BJ (cell line): ENCODE measurements at places on chromosomes 3 and 15.
A peak's percentile ranks its signal among the peaks of the same experiment; 100 is the strongest.

GRCh38 chr15:92029767-92030166 is 176.3 kb downstream of the SLCO3A1 start:
- no peak for DNase-seq

GRCh38 chr3:197750858-197751737 is 1.4 kb downstream of the FYTTD1 start:
- no peak for DNase-seq

DNA sequence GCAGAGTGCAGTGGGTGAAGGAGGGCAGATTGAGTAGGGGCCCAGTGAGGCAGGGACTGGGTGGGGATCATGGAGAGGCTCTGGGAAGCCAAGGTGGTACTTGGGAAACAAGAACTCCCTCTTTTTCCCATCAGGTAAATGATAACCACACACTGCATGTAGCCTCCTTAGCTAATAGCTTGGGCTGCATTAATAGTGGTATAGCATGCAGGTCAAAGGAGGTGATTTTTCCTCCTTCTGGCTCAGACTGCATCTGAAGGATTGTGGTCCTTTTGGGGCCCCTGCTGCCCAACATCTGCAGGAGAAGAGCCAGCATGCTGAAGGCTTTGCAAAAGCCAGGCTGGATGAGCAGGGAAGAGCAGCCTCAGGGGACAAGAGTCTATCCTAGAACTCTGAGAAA is 45.4 kb downstream of the PPCDC start:
- no peak for DNase-seq

DNA sequence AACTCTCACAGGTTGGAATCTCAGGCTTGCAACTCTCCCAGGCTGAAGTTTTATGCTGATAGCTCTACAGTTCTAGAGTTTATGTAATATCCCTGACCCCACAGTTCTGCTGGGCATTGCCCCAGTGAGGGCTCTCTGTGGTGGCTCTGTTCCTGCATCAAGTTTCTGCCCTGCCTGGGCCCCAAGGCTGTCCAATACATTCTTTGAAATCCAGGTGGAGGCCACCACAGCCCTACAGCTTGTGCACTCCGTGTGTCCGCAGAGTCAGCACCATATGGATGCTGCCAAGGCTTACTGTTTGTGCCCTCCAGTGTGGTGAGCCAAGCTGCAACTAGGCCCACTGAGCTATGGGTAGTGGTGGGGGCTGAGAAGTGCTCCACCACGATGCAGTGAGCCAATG is 1141.2 kb upstream of the EPHA6 start:
- DNase-seq = no peak

DNA sequence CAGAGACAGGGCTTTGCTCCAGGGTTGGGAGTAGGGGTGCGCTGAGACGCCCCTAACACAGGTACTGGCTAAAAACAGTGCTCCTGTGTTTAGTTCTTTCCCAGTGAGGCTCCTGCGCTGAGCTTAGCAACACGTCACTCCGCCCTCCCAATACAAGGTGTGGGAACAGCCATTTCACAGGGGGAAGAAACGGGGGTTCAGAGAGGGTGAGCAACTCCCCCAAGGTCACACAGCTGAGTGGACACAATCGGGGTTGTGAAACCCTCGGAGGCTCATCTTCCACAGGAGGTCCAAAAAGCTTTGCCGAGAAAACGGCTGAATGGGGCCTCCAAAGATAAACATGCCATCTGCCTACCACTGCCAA is 628 bp downstream of the PRRT3 start:
- DNase-seq = no peak

- DNase-seq = peak; percentile 46
These were observed 18.1 kb upstream of the SCN10A start for GRCh38 chr3:38834110-38834509.

DNA sequence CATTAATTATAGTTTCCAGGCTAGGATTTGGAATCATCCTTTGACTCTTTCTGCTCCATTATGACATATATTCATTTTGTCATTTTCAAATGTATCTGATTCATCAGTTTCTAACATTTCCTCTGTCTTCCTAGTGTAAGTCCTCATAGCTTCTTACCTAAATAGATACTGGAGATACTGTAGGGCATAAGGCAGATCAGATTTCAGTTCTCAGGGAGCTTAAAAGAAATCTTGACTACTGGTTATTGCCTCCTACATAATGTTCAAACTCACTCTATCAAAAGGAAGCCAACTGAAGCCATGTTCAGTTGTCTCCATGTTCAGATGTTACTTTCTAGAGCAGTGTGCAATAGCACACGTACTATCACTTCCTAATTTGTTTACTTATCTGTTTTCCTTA is 29.6 kb upstream of the CTDSPL2 start:
- DNase-seq = no peak

GRCh38 chr15:38750786-38751185 is 186.2 kb upstream of the RASGRP1 start:
- no peak for DNase-seq

DNA sequence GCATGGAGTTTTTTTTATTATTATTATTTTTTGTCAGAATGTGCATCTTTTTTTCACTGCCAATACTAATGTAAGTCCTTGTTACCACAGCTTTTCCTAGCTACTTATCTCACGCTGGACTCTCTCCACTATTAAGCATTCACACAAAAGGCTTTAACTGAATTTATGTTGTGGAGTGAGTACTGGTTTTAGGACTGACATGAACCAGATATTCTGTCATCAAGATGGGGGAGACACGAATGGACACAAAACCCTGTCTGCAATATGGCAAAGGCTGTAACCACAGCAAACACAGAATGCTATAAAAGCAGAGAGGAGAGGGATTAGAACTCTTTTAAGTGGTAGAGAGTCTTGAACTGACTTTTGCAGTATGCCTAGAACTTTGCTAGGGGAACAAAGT is 592.2 kb upstream of the TBL1XR1 start:
- DNase-seq = no peak

DNA sequence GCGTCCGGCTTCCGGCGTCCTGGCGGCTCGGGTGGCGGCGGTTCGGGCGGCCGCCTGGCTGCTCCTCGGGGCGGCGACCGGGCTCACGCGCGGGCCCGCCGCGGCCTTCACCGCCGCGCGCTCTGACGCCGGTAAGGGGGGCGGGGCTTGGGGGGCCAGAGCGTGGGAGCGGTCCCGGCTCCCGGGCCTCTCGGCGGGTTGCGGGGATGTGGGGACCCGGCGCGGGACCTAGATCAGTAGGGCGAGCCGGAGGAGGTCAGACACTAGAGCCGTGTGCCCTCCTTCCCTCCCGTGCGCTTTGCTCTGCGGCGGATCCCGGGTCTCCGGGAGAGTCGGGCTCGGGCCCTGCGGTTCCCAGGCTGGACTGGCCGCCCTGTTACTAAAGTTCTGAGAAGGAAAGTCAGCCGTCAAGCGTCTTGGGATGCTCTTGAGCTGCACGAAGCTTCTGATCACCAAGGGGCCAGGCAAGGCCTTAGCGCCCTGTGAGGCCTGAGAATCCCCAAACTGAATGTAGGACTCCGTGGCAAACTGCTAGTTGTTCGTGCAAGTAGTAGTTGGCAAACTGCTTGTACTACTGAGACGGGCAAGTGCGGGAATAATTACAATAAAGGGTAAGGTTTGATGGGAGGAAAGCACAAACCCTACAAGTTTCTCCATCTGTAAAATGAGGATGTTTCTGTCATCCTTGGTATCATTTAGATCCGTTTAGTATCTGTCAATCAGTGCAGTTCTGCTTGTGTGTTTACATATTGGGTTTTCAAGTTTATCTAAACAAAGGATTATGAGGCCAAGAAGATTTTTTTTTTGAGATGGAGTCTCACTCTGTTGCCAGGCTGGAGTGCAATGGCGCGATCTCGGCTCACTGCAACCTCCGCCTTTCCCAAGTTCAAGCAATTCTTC is 587 bp downstream of the PIGX start:
- DNase-seq = no peak

DNA sequence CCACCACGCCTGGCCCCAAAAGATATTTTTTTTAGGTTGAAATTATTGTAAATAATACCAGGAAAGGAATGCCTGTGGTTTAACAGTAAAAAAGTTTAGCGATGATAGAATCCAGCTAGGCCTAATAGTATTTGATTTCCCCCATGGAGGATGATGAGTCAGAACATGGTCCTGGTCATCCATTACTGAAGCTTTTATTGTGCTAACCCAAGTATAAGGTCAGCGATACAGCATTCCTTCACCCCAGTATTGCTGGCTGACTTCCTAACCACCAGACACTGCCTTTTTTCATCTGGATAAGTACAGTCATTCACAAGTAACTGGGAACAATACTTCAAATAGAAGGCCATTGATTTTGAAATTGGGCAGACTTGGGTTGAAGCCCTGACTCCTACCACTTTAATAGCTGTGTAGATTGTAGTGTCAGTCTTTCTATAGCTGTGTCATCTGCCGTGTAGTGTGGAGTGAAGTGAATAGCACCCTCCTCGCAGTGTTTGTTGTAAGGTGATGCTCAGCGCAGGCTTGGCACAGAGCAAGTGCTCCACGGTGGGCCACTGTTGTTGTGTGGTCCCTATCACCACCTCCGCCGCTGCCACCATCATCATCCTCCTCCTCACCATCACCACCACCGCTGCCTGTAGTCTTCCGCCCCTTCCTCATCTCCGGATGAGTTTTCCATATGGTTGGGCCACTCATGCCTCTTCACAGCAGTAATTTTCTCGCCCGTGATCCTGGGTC is 436.0 kb upstream of the TPM1 start:
- peak; percentile 99 for DNase-seq

DNA sequence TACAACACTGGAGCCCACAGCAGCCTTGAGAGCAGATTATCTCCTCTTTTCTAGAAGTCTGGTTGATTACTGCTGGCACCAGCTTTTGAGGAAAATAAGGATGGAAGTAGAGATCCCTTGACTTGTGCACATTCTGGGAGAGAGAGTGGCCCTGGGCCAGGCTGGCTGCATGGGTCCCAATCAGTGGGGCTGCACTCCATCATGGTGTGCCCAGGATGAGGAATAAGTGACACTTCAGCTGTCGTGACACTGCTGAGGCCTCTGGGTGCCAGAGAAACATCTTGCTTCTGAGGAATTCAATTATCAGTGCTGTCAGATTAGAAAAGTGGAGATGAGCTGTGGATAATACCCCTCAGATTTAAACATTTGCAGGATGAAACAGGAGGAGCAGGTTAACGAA is 9.1 kb downstream of the RAMAC start:
- no peak for DNase-seq

GRCh38 chr3:51588724-51589123 is 50.2 kb downstream of the RAD54L2 start:
- no peak for DNase-seq

DNA sequence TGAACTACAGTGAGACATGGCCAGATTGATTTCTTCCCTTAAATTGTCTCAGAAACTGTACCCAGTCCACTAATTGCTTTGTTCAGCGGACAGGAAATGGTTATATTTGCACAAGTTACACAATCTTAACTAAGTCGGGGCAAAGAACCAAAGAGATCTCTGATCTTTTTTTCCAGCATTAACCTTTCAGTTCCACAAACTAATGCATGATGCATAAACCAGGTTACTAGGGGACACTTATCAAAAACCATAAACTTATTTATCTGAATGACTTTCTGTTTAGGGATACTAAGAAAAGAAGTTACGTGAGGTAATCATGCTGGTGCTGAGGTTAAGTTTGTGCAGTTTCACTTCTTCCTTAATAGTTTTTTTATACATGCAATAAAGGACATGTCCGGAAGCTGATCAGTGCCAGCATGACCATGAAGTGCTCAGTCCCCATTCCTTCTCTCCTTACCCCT is 22.4 kb downstream of the FNDC3B start:
- DNase-seq = no peak

DNA sequence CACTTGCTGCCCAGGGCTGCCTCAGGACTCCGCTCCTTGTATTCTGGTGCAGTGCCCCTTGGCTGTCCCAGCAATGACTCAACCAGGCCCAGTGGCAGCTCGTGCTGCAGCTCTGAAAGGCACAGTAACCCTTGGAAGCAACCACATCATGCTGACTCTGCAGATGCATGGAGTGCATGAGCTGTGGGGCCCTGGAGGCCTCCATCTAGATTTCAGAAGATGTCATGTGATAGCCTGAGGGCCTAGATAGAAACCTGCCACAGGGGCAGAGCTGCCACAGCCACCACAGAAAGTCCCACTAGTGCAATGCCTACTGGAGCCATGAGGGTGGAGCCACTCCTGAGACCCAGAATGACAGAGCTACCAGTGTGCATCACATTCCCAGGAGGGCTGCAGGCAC is 117.1 kb upstream of the SMAD3 start:
- DNase-seq = no peak

DNA sequence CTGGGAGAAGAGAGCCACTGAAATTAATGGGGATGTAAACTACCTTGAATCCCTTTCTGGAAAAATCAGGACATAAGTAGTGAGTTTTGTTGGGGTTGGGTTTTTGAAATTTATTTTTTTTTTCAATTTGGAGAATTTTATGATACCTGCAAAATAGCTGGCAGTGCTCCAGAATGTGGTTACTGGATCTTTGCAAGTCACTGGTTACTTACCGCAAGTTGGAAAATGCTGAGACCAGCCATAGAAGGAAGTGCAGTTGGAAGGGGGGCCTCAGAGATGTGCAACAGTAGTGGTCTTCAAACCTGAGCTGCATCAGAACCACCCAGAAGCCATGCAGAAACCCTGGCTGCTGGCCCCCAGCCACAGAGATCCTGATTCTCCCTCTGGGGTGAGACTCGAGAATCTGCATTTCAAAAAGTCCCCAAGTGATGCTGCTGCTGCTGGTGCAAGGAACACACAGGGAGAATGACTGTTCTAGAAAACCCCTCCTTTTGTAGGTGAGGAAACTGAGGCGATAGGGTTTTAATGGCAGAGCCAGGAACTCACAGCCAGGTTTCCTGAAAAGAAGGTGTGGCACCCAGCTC is 39.7 kb downstream of the SEMA5B start:
- DNase-seq = no peak

GRCh38 chr15:89876396-89877082 is 17.3 kb downstream of the AP3S2 start:
- DNase-seq = no peak

DNA sequence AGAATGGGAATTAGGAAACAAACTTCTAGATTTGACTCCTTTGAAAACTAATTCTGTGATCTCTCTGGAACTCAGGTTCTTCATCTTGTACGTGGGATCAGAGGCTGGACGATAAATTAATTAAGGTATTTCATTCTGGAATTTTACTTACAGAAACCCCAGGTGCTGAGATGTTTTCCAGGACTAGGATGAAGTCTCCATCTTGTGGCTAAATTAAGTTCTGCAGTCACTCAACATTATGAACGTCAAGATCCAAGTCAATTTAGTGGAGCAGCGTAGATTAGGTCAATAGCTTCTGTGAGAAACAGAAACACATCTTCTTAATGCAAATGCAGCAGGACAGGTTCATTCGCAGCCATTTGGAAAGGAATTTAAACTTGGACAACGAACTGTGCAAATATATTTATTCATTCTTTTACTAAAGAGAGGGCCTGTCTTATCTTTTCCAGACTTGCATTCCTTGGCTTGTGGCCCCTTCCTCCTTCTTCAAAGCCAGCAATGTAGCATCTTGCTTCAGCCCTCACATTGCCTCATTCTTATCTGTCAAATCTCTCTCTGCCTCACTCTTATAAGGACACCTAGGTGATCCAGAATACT is 26.7 kb upstream of the TMC3 start:
- DNase-seq = no peak

GRCh38 chr15:42118650-42119445 is 24.5 kb upstream of the PLA2G4D start:
- DNase-seq = no peak

- DNase-seq = no peak
These were observed 148.7 kb downstream of the TPRG1 start for GRCh38 chr3:189320511-189320910.

GRCh38 chr3:22959593-22959992 is 243.5 kb upstream of the UBE2E2 start:
- no peak for DNase-seq
